ENCODE measurements at places on chromosomes 2 and 18.
A peak's percentile ranks its signal among the peaks of the same experiment; 100 is the strongest.

GRCh38 chr2:126736133-126736874 is 80.3 kb downstream of the GYPC start:
- no peak for DNase-seq

DNA sequence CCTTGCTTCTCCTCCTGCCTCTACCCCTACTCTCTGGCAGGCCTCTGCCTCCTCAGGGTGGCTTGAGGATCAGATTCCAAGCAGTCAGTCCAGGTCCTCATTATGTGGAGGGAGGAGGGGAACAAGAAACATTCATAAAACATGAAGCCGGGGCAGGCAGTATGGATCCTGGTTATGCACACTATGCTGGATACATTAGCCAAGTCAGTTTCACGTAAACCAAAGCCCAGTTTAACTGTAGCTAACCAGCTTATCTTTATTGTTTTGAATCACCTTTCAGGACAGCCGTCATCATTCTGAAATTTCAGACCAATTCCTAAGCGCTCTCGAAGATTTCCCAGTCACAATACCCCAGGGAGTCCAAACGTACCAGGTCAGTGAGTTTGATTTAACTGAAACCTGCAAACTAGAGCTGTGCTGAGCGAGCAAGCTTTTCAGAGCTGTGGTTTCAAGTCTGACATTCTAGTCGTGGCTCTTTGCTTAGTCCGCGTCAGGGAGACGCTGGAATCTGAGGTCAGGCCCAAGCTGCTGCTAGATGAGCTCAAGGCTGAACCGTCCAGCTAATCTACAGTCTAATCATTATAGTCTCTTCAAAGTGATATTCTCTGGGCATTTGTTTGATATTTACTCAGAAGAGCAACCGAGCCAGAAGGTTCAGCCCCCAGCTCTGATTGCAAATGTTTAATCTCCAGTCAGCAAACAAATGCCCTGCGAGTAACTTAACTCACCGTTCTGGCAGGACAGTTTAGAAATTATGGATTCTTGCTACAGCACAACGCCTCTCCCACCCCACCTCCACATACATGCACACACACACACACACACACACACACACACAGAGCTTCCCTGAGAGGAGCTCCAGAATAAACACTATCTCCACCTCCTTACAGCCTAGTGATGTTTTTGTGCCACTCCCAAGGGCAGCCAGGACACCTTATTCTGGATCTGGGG is 63.8 kb upstream of the BZW1 start:
- DNase-seq = no peak

DNA sequence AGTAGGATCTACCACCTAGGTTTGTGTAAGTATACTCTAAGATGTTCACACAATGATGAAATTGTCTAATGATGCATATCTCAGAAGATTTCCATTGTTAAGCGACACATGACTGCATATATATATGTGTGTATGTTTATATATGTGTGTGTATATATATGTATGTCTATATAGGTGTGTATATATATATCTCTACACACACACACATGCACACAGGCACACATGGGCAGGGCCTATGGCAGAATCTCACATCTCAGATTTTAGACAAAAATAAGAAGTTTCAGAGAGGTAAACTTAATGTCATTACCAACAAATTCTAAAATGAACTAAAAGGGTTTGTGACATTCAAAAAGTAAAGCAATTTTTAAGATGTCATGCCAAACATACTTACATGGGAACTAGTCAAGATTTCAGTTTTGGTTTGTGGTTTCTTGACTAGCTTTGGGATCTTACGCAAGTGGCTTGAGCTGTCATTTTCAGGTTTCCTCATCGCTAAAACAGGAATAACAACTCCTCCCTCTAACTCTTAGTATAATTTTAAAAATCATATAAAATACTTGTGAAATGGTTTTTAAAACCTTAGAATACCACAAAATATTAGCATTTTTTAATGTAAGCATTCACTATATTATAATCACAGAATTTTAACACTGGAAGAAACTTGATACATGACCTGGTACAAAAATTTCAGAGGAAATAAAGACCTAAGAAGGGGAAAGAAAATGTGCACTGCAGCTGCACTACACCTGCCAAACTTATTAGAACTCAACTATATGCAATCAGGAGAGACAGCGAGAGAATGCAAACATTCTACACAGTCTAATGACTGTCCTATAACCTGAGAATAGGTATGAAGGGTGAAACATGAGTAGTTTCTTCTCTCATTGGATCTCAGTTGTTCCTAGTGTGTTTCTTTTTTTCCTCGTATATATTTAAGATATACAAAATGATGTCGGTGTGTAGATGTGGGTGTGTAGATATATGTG is 75.7 kb downstream of the TTC21B start:
- DNase-seq = no peak

DNA sequence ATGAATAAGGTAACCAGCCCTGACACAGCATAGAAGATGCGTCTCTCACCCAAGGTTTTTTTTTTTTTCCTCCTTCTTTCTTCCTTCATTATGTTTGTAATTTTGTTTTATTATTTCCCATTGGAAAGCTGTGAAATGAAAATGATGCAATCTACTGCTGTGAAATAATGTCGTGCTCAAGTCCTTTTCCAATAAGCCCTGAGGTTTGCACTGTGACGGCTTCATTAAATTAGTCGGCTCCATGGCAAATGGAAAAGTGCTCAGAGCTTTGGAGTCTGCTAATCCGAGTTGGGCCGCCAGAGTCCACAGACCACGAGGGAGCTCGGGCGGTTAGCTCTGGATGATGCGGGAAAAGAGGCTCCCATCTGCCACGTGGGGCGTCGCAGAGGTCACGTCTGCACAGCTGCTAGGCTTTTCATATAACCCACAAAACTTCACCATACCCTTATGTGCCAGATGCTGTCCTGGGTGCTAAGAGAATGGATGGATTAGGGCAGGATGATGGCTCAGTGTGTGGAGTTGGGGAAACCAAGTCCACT is 92.3 kb upstream of the CAPN13 start:
- no peak for DNase-seq

GRCh38 chr18:37166491-37166890 is 337.6 kb downstream of the KIAA1328 start:
- no peak for DNase-seq

DNA sequence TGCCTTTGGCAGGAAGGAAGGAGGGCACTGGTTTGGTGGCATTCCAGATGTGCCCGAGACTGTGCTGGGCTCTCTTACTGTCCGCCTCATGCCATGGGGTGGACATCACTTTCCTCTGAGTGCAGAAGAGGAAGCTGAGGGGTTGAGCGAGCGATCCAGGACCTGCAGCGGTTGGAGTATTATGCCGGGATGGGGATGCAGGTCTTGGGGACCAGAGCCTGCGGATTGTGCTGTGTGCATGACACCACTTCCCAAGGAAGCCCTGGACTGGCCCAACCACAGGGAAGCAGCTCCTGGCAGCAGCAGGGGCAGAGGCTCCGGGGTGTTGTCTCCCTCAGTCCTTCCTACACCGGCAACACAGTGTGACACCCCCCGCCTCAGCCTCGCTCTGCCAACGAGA is 44.5 kb downstream of the ATP6V1C2 start:
- DNase-seq = no peak

GRCh38 chr2:55120634-55121359 is 70.5 kb upstream of the RTN4 start:
- DNase-seq = no peak

- no peak for DNase-seq
Measured at GRCh38 chr2:43851011-43851980, 12.5 kb downstream of the ABCG8 start.

GRCh38 chr2:233065954-233066470 is 5.9 kb downstream of the INPP5D start:
- no peak for DNase-seq

GRCh38 chr2:9276074-9276473 is 69.5 kb downstream of the ASAP2 start:
- no peak for DNase-seq

DNA sequence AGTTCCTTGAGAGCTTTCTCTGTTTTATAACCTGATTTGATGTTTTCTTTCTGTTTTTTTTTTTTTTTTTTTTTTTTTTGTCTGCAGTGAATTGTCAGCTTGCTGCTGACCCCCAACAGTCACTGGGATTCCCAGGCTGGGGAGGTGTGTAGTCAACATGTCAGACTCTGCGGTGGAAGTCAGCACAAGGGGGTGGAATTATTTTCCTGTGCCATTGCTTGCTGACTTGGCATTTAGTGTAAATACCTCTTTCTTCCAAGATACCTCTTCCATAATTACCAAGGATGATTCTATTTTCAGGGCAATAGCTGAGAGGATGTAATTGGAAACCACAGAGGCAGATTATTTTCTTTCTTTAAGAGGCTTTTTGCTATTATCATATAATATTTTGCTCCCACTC is 266.3 kb downstream of the CCDC85A start:
- DNase-seq = no peak

GRCh38 chr2:145412155-145412554 is 892.2 kb upstream of the ZEB2 start:
- DNase-seq = no peak

- no peak for DNase-seq
Measured at GRCh38 chr2:16554060-16554583, 111.5 kb downstream of the CYRIA start.

GRCh38 chr18:2978208-2978607 is 34.7 kb downstream of the LPIN2 start:
- DNase-seq = no peak

DNA sequence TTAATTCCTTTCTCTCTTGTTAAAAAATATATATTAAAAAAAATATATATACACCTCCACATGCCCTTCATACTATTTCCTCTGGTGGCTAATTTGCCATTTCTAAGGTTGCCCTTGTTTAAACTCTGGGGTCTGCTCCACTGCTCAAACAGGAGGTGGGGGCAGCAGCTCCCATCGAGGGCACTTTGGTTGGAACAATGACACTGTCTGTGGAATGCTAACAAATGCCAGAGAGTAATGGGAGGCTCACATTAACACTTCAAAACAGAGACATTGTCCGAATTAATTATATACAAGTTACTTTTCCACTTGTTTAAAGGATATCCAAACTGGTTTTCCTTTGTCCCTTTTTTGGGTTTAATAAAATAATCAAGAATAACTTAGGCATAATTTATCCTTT is 58.8 kb upstream of the CD302 start:
- DNase-seq = no peak

DNA sequence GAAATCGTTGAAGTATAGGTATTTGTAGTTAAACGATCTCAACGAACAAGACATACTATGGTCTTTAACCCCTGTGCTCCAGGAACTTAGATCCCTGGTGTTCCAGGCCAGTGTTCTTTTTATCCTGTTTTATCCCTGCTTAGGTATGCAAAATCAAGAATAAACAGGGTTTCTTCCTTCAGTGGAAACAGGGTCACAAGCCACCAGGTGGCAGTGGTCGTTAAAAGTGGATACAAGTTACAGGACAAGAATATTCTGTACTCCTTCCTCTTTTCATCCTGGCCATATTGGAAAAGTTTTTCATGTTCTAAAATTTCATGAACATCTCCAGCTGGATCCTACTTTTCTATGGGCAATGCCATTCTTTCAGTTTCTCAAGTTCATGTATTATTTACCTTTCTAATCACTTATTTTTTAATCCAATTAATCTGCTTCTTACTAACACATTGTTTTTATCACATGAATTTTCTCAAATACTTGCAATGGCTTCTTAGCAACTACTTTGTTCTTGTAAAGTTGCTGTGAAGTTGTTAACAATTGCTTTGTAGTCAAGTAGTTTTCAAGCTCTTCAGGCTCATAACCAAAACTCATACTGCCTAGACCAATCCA is 16.4 kb upstream of the HNMT start:
- peak; percentile 8 for DNase-seq

GRCh38 chr2:239467281-239467955 is 66.6 kb upstream of the HDAC4 start:
- DNase-seq = no peak

- DNase-seq = no peak
Measured at GRCh38 chr2:85735691-85736090, 18.1 kb upstream of the ATOH8 start.

- no peak for DNase-seq
Measured at GRCh38 chr2:83282043-83282795, 1176.9 kb downstream of the SUCLG1 start.

GRCh38 chr2:7759898-7760297 is 842.7 kb downstream of the RNF144A start:
- DNase-seq = no peak

DNA sequence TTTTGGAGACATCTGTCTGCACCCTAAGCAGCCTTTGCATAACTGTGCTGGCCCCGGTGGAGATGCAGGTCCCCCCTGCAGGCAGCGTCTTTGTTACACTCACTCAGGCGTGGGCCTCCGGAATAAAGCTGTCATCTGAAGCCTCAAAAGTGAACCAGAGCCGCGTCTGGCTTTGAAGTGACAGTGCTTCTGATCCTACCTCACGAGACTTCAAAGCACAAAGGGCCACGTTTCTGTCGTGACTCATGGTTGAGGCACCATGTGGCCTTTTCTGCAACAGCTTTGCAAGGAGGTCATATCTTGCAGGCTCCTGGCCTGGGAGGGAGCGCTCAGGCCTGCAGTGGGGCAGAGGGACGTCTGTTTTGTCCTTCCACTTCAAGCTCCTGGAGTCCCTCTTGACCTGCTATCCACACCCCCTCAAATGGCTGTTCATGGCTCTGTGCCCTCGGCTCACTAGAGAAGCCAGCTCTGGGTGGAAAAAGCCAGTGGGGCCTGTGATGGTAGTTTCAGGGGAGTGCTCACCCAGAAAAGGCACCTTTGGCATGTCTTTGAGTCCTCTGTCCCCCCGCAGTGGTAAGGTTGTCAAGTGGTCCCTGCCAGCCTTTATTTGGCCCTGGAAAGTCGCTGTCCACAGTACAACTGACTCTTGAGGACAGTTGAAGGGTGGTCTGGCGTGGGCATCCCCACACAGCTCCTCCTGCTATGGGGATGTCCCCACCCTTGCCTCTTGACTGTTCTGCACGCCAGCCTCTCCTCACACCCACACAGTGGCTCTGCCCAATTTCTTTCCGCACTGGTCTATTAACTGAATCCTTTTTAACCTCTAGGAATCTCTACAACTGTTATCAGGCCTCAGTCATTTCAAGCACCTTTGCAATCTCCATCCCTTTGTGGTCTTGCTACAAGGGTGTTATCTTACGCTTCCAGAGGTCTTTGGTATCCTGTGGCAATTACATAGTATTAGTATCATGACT is 19.3 kb downstream of the GPR55 start:
- peak; percentile 79 for DNase-seq

DNA sequence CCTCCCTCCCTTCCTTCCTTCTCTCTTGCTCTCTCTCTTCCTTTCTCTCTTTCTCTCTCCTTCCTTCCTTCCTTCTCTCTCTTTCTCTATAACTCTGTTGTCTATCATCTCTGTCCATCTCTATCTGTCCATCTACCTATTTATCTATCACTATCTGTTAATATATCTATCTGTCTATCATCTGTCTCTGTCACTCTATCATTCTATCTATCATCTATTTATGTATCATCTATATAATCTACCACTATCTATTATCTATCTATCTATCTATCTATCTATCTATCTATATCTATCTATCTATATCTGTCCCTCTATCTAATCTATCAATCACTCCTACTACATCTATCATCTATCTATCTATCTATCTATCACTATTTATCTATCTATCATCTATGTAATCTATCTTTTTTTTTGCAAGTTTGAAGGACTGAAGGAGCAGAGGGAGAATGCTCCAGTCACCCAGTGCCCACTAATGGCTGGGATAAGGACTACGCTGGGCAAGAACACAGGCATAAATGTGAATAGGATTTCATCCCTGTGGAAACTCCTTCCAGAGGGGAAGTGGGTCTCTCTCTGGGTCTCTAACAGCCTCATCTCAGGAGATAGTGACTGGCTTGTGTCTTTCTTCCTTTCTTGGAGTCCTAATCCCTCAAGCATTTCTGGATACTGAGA is 427.0 kb downstream of the LPIN1 start:
- no peak for DNase-seq

Data from stimulated activated CD4-positive, alpha-beta T cell treated with anti-CD3 and anti-CD28 coated beads, Interleukin-4, amount 100 ng/mL, for 48 hours (primary cell).